ENCODE measurements at places on chromosomes 5 and 9.

DNA sequence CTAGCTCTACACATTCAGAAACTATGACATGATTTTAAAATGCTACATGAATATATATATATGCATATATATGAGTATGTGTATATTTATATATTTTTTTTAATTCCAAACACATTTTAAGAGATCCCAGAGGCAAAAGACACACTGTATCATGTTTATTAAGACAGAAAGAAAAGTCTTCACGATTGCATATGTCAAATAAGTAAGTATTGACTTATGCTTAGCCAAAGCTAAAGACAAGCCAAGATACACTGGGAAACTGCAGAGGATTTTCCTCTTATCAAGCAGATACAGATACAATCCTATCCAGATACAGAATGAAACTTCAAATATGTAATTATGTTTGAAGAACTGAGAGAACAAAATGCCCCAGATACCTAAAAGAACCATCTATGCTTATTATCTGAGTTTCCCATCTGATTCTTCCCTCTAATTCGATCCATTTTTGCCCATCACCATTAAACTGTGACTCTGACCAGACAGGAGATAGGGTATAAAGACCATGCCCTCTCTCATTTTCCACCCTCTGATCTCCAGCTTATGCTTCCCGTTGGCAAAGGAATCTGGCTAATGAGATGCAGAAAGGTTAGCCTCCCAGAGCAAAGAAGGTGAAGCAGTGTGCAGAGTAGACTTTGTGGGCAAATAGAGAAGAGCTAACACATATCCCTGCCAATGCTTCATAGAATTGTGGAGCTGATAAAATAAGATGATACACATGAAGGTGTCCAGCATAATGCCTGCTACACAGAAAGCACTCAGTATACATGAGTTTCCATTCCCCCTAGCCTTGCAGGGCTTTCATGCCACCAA is 131.0 kb upstream of the TARS1 start:
- DNase-seq: no peak

DNA sequence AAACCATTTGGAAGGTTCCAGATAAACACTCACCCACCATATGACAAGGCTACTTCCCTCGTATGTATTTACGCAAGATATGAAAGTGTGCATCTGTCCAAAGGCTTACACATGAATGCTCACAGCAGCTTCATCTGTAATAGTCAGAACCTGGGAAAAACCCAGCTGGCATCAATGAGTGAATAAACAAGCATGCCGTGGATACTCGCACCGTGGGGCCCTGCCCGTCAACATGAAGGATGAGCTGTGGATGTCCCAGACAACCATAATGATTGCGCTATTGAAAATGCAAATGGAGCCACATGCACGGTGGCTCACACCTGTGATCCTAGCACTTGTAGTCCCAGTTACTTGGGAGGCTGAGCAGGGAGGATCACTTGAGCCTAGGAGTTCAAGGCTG is 60.6 kb upstream of the FCN1 start:
- no peak for DNase-seq

GRCh38 chr5:117547192-117547591 is 972.6 kb upstream of the SEMA6A start:
- DNase-seq: no peak

GRCh38 chr5:178206166-178207101 is 2.1 kb downstream of the HNRNPAB start:
- DNase-seq: no peak

GRCh38 chr9:108569624-108570023 is 286.2 kb downstream of the ACTL7B start:
- peak; percentile 46 for DNase-seq

GRCh38 chr5:119264186-119264585 is 91.6 kb upstream of the TNFAIP8 start:
- DNase-seq: no peak

- DNase-seq: no peak
Measured at GRCh38 chr9:113999256-114000062, 78.6 kb downstream of the AMBP start.

GRCh38 chr5:163089230-163089629 is 348.2 kb upstream of the CCNG1 start:
- DNase-seq: no peak

GRCh38 chr5:156680831-156681230 is 169.3 kb upstream of the PPP1R2B start:
- no peak for DNase-seq

GRCh38 chr5:55236800-55237199 is 3.4 kb upstream of the CCNO start:
- no peak for DNase-seq

DNA sequence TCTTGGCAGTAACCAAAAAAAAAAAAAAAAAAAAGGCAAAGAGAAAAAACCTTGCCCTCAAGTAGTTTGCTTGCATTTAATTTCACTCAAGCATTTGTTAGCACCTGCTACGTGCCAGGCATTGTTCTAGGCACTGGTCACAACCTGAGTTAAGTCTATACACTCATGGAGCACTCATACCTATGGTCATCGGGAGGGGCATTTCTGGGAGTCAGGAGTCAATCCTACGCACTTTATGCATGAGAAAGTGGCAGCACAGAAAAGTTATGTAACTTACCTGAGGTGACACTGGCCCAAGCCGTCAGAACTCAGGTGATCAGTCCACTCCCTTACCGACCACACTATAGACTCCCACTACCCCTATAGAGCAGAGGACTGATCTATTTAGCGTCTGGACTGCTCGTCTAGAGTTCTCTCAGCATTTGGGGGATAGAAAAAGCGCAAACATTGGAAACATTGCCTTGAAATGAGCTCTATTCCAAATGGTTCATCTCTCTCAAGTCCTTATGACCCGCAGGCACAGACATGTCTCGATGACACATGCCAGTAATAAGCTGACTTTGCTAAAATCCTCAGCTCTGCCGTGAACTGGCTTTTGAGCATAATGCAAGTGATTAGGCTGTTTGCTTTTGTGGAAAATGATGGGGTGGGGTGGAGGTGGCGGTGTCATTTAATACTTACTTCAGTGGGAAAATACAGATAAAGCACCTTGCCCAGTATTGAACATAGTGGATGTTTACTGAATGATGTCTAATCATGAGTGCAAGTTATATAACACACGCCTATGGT is 160.2 kb downstream of the ARHGEF28 start:
- no peak for DNase-seq

GRCh38 chr9:104858271-104858670 is 69.7 kb downstream of the ABCA1 start:
- DNase-seq: peak; percentile 87
